ENCODE measurements at places on chromosomes 3 and 15.

- no peak for DNase-seq
Observed at GRCh38 chr15:62647202-62647842, 395.2 kb upstream of the TPM1 start.

- no peak for DNase-seq
Observed at GRCh38 chr3:100563228-100563627, 46.2 kb upstream of the ADGRG7 start.

GRCh38 chr3:123508178-123508577, 59.3 kb upstream of the ADCY5 start:
- no peak for DNase-seq

DNA sequence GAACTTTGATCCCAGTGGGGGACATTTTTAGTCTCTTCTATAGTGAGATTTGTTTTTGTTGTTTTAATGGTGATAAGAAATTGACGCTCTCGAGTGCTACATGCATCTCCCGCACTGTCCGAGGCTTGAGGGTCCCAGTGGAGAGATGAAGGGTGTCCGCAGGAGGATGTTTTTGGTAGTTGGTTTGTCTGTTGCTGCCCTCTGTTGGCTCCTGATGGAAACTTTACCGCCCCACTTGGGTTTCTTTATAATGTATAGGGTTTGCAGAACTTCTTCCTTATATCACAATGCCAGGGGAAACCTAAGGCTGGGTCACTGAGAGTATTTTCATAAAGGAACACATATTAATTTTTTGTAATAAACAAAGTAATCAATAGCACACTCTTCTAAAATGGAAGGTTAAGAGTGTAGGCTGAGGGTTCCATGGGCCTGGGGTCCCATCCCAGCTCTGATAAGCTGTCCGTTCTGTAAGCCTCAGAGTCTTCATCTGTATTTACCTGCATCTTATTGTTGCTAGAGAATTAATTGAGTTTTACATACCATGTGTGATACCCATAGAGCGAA, 185.3 kb upstream of the FEZF2 start:
- DNase-seq, result peak; percentile 49

DNA sequence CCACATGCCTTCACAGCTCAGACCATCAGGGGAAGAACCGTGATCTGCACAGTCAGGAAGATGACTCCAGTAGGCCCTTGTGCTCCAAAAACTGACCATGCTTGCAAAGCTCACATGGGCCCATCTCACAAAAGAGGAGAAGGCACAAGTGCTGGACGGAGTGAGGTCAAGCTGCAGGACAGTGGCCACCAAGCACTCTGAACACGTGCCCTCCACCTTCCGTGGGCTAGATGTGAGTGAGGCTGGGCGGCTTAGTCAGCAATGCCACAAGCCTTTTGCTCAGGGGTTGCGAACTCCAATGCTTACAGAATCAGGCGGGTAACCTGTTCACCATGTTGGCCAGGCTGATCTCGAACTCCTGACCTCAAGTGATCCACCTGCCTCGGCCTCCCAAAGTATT, 70.9 kb downstream of the SCN5A start:
- DNase-seq, result no peak

GRCh38 chr3:115141033-115141757, 5.9 kb downstream of the ZBTB20 start:
- no peak for DNase-seq
